T-helper 17 cell (primary cell): ENCODE measurements at places on chromosomes 1 and 21.

DNA sequence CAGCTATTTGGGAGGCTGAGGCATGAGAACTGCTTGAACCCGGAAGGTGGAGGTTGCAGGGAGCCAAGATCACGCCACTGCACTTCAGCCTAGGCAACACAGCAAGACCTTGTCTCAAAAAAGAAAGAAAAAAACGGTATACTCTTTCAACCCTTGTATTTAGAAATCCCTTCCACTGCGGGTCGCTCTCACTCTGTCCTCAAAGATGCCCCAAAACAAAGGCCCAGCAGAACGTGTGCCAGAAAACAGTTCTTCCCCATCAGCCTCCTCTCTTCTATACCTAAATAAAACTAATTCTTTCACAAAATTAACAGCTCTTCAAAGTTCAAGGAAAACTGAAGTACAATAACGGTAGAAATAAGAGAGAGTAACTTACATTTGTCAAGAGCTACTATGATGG lies 13.2 kb downstream of the SETD4 start:
- no peak for DNase-seq

GRCh38 chr1:15139654-15140350 lies 13.7 kb upstream of the TMEM51 start:
- DNase-seq = no peak

DNA sequence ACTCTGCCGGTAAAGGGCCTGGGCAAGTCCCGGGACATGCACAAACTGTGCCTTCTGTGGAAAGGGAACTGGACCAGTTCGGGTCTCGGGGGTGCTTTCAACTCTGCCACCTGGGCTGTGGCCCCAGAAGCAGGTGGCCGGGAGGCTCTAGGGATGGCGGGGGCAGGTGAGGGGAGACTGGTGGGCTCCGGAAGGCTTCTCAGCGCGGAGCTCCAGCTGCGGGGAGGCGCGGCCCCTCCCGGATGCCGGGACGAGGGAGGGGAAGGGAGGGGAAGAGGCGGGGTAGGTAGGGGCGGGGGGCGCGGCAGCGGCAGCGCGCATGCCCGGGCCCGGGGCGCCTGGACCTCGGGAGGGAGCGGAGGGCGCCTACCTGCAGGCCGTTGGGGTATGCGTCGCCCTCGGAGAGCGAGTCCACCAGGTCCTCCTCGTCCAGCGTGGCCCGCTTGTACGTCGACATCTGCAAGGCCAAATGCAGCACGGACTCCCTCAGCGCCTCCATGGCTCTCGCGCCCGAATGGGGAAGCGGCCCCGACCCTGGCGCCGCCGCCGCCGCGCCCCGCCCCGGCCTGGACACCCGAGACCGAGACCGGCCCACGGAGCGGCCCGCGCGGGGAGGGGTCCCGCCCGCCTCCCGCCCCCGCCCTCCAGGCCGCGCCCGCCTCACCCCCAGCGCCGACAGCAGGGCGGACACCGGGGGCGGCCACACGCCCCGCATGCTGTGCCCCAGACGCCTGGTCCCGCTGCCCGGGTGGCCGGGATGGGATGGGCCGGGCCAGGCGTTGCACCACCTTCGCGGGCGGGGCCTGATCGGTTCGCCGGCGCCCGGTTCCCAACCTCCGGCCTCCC lies at the start of gene ECE1:
TSS of gene ECE1 (minus strand) at position 764 of the 846 bp plus-strand sequence. CDS start at position 715, 49 bp downstream.
- peak; percentile 58 for DNase-seq

GRCh38 chr1:36843906-36844610 lies 190.3 kb downstream of the GRIK3 start:
- no peak for DNase-seq

GRCh38 chr1:94100785-94101612 lies 19.9 kb downstream of the ABCA4 start:
- DNase-seq = no peak

DNA sequence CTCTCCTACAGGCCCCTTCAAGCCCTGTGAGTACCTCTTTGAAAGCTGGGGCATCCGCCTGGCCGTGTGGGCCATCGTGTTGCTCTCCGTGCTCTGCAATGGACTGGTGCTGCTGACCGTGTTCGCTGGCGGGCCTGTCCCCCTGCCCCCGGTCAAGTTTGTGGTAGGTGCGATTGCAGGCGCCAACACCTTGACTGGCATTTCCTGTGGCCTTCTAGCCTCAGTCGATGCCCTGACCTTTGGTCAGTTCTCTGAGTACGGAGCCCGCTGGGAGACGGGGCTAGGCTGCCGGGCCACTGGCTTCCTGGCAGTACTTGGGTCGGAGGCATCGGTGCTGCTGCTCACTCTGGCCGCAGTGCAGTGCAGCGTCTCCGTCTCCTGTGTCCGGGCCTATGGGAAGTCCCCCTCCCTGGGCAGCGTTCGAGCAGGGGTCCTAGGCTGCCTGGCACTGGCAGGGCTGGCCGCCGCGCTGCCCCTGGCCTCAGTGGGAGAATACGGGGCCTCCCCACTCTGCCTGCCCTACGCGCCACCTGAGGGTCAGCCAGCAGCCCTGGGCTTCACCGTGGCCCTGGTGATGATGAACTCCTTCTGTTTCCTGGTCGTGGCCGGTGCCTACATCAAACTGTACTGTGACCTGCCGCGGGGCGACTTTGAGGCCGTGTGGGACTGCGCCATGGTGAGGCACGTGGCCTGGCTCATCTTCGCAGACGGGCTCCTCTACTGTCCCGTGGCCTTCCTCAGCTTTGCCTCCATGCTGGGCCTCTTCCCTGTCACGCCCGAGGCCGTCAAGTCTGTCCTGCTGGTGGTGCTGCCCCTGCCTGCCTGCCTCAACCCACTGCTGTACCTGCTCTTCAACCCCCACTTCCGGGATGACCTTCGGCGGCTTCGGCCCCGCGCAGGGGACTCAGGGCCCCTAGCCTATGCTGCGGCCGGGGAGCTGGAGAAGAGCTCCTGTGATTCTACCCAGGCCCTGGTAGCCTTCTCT lies 23.5 kb downstream of the UBE2T start:
- no peak for DNase-seq

DNA sequence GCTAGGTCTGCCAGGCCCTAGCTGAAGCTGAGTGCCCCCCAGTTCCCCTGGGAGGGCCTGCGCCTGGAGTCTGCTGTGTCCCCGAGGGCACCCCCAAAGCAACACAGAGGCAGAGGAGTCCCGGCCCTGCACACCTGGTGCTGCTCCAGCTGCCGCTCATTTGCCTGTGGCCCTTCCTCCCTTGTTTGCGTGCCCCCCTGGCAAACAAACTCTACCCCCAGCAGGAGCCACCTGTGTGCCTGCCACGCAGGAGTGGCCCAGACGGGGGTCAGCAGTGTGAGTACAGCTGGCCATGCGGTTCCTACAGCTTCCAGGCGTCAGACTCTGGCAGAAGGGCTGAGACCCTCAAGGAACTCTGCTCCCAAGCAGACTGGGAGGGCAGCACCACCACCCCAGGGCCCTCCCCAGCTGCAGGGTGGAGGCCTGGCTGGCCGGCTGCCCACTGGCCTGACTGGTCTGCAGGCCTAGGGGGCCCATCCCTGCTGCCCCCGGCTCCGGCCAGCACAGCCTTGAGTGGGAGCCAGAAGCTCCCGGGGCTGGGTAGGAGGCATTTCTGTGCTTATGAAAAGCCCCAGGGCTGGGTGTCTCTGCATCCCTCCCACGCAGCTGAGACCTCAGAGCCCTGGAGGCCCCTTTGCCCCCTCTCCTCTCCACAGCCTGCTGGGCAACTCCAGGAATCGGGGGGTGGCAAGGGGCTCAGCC lies 563 bp upstream of the TAS1R3 start:
- DNase-seq = no peak

- no peak for DNase-seq
Measured at GRCh38 chr1:213761845-213762407, 225.8 kb upstream of the PROX1 start.

DNA sequence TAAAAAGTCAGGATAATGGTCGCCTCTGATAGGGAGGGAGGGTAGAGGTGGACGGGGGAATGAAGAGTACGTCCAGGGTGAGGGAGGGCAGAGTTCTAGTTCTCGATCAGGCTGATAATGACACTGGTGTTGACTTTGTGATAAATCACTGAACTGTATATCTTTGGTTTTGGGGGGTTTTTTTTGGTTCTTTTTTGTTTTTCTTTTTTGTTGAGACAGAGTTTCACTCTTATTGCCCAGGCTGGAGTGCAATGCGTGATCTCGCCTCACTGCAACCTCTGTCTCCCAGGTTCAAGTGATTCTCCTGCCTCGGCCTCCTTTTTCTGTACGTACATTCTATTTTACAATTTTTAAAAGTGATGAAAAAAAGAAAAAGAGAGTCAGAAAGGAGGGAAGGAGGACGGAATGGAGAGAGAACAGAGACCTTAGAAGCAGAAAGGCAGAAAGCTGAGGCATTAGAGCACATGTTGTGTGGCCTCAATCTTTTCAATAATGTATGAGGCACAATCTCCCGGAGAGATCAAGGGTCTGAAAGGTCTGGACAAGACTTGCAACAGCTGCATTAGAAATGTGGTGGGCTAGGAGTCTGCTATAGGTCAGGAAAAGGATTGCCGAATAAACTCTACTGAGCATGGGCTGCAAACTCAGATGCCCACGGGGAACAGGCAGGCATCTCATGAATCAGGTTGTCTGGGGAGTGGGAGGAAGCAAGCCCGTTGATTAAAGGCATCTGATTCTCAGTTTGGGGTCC lies 174.8 kb downstream of the TOMM20 start:
- no peak for DNase-seq

DNA sequence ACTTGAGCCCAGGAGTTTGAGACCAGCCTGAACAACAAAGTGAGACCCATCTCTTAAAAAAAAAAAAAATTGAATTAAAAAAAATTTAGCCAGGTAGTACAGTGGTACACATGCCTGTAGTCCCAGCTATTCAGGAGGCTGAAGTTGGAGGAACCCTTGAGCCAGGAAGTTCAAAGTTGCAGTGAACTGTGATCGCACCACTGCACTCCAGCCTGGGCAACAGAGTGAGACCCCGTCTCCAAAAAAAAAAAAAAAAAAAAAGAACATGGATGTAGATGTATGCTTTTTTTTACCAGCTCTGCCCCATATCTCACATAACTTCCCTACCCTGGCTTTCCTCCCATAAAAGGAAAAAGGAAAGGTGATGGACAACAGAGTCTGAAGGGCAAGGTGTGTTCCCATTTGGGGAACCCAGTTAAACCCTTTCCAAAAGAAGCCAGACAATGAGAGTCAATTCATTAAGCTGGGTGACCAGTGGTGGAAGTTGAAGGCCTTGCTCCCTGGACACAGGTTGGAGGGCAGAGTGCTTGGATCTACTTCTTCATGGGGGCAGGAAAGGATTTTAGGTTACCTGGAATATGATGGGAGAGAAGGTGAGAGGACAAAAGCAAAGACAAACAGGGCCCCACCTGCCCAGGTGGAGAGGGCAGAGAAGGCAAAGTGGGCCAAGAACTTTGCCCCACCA lies 2.9 kb downstream of the KRTCAP2 start:
- no peak for DNase-seq
